ENCODE measurements at places on chromosomes 2 and 18.

GRCh38 chr2:129803032-129803431, 176.4 kb upstream of the RAB6C start:
- H3K27ac ChIP-seq, result no peak overlapping the region
- no peak for DNase-seq
- H3K4me1 ChIP-seq, result peaks cover 12% of the 10 kb centered on the region

GRCh38 chr18:34726286-34727004, 16.3 kb downstream of the DTNA start:
- H3K27me3 ChIP-seq, result no peaks in the 10 kb centered on the region
- H3K27ac ChIP-seq, result no peak overlapping the region
- DNase-seq, result no peak
- peaks cover 1% of the 10 kb centered on the region for H3K4me1 ChIP-seq

GRCh38 chr2:83002706-83003105, 1456.4 kb downstream of the SUCLG1 start:
- H3K36me3 ChIP-seq, result no peaks in the 10 kb centered on the region
- DNase-seq, result no peak
- H3K27ac ChIP-seq, result no peak overlapping the region
- no peaks in the 10 kb centered on the region for H3K27me3 ChIP-seq
- peaks cover 4% of the 10 kb centered on the region for H3K4me1 ChIP-seq

GRCh38 chr2:162333968-162334367, 10.0 kb upstream of the GCA start:
- H3K4me3 ChIP-seq, result no peak overlapping the region
- H3K27me3 ChIP-seq, result no peaks in the 10 kb centered on the region
- no peak overlapping the region for H3K27ac ChIP-seq
- H3K36me3 ChIP-seq, result no peaks in the 10 kb centered on the region
- H3K4me1 ChIP-seq, result peaks cover 3% of the 10 kb centered on the region

DNA sequence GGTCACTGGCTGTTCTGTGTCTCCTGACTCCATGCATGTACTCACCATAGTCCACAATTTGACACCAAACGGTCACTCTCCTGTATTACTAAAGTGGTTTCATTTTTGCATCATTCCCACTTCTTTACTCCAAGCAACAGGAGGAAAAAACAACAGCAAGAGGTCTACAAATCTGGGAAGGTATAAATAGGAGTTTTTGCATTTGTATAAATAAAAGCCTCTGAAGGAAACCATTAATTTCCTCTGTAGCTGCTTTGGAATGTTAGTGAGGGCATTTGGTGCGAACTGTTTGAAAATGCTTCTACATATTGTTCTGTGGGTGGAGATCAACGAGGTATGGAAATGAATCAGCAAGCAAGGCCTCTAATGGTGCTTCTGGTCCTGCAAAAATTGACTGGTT, 148.5 kb upstream of the DLX2 start:
- no peak overlapping the region for H3K4me3 ChIP-seq
- no peak overlapping the region for H3K27ac ChIP-seq
- peaks cover 3% of the 10 kb centered on the region for H3K27me3 ChIP-seq

GRCh38 chr2:150742094-150742493, 254.6 kb upstream of the RND3 start:
- H3K4me1 ChIP-seq, result peaks cover 4% of the 10 kb centered on the region
- H3K27me3 ChIP-seq, result no peaks in the 10 kb centered on the region
- H3K27ac ChIP-seq, result no peak overlapping the region
- H3K4me3 ChIP-seq, result no peak overlapping the region
- H3K36me3 ChIP-seq, result no peaks in the 10 kb centered on the region

DNA sequence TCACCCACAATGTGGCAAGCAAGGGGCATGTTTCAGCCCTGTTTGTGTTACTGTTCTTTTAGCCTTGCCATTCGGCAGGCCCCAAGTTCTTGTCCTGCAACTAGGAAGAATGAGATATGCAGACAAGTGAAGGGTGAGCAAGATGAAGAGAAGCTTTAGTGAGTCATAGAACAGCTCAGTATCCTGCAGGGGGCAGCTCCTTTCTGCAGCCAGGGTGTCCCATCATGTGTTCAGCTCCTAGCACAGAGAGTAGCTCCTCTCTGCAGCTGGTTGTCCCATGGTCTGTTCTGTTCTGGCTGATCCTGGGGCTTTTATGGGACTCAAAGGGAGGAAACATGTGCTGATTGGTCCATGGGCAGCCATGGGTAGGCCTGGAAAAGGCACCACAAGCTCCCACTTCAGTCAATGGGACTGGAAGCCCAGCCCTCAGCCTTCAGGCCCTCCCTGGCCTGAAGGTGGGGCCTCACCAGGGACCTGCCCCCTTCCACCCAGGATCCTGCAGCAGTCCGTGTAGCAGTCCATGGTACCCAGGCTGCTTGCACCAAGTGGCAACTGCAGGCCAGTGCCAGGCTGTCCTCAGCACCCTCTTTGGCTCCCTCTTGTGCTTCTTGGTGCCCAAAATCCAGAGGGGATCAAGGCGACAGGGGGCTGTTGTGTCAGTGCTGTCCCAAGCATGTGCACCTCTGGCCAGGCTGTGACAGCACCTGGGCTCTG, 326.4 kb downstream of the NR4A2 start:
- peaks cover 4% of the 10 kb centered on the region for H3K4me1 ChIP-seq
- no peak for DNase-seq
- H3K4me3 ChIP-seq, result no peak overlapping the region
- H3K27me3 ChIP-seq, result no peaks in the 10 kb centered on the region
- no peak overlapping the region for H3K27ac ChIP-seq

- peaks cover 5% of the 10 kb centered on the region for H3K4me1 ChIP-seq
- DNase-seq, result no peak
- H3K27me3 ChIP-seq, result no peaks in the 10 kb centered on the region
Observed at GRCh38 chr18:42025974-42026625, 71.1 kb downstream of the PIK3C3 start.

- no peak overlapping the region for H3K27ac ChIP-seq
- no peaks in the 10 kb centered on the region for H3K4me1 ChIP-seq
- no peak overlapping the region for H3K4me3 ChIP-seq
Observed at GRCh38 chr2:24451805-24452501, 39.1 kb upstream of the NCOA1 start.

DNA sequence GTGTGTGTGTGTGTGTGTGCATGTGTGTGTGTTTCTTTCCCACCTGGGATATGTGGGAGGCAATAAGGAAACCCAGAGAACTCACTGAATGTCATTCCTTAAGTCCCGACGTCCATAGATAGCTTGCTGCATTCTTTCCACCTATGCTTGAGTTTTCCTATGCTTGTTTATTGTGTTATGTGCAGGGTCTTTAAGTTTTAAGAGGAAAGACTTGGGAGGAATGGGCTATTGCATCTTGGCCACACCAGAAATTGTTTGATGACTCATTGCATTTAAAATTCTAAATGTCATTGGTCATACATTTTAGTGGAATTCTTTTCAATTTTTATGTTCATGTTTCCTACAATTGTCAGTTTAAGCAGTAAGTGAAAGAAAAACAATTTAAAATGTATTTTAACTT, 33.7 kb downstream of the STARD6 start:
- H3K36me3 ChIP-seq, result no peaks in the 10 kb centered on the region
- H3K4me3 ChIP-seq, result no peak overlapping the region
- no peak for DNase-seq

GRCh38 chr2:72130659-72131360, 16.9 kb downstream of the CYP26B1 start:
- no peaks in the 10 kb centered on the region for H3K27me3 ChIP-seq
- no peak overlapping the region for H3K4me3 ChIP-seq
- H3K36me3 ChIP-seq, result peaks cover 1% of the 10 kb centered on the region
- no peaks in the 10 kb centered on the region for H3K4me1 ChIP-seq
- H3K27ac ChIP-seq, result no peak overlapping the region

GRCh38 chr2:172513524-172513900, 42.4 kb upstream of the PDK1 start:
- no peak for DNase-seq
- H3K27me3 ChIP-seq, result no peaks in the 10 kb centered on the region
- H3K36me3 ChIP-seq, result peaks cover 18% of the 10 kb centered on the region
- H3K4me1 ChIP-seq, result no peaks in the 10 kb centered on the region
- H3K4me3 ChIP-seq, result no peak overlapping the region

DNA sequence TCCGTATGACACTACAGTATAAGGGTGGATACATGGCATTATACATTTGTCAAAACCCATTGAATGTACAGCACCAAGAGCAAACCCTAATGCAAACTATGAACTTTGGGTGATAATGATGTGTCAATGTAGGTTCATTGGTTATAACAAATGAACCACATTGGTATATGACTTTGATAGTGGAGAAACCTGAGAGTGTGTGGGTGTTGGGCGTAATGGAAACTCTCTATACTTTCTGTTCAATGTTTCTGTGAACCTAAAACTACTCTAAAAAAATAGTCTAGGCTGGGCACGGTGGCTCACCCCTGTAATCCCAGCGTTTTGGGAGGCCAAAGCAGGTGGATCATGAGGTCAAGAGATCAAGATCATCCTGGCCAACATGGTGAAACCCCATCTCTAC, 6.5 kb upstream of the ACTG2 start:
- no peaks in the 10 kb centered on the region for H3K4me1 ChIP-seq
- DNase-seq, result no peak
- H3K27ac ChIP-seq, result no peak overlapping the region
- no peak overlapping the region for H3K4me3 ChIP-seq

DNA sequence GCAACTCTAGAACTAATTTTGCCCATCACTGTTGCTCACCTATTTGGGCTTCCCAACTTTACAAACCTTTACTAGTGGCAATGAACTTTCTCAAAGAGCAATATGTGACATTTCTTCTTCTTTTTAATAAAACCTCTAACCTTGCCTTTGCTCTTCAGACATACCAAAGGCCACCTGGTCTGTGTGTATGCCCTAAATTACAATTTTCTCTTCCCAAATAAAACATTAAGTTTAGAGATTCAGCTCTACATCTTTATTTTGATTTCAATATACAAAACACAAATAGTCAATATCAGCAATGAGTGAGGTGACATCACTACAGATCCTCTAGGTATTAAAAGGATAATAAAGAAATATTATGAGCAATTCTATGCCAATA, 35.1 kb upstream of the MYCN start:
- H3K4me1 ChIP-seq, result no peaks in the 10 kb centered on the region
- DNase-seq, result no peak
- no peak overlapping the region for H3K27ac ChIP-seq

DNA sequence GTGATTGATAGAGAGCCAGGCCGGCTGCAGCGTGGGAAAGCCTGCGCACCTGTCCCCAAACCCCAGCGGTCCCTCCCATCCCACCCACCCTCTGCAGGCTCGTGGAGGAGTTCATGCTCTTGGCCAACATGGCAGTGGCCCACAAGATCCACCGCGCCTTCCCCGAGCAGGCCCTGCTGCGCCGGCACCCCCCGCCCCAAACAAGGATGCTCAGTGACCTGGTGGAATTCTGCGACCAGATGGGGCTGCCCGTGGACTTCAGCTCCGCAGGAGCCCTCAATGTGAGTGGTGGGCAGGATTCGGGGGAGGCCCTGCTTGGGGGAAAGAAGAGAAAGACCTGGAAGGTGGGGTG, 48.9 kb upstream of the ALPP start:
- no peak for DNase-seq
- H3K36me3 ChIP-seq, result no peaks in the 10 kb centered on the region
- no peak overlapping the region for H3K4me3 ChIP-seq
- no peaks in the 10 kb centered on the region for H3K27me3 ChIP-seq

DNA sequence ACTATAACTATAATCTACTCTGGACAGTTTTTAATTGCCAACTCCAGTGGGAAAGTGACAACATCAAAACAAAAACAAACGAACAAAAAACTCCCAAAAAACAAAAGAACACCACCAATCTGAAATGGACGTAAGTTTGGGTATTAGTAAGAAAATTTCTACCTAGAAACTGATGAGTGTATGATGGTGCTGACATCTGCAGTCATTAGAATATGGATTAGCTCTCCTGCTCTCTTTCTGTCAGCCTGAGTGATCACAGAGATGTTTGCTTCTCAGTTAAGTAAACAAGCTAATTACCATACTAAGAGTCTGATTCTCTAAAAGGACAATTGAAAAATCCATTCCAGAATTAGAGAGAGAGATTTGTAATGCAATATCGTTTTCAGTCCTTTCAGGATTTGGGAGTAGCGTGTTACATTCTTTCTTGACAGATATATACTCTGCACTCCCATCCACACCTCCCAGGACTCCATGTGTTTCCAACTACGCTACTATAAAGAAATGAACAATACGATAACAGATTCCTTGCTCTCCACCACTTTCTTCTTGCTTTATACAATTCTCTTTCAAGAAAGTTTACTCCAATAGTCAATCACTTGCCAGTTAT, 1347.4 kb upstream of the PIK3C3 start:
- no peaks in the 10 kb centered on the region for H3K36me3 ChIP-seq
- H3K4me3 ChIP-seq, result no peak overlapping the region
- H3K27me3 ChIP-seq, result no peaks in the 10 kb centered on the region
- peak overlapping the region; percentile 57 for H3K27ac ChIP-seq

DNA sequence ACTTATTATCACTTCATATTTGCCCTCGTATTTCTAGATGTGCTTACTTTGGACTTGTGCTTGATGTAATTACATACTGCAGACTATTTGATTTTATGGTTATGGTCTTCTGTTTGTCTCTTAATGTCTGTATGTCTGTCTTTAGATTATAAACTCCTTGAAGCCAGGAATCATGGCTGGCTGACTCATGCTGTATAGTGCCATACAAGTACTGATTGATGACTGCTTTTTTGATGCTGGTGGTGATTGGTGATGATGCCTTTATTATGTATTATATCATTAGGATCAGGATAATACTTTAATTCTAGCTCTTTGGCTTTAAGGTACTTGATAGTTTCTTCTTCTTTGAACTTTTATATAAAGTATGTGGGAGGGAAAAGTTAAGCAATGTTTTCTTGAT, 17.3 kb downstream of the SMCHD1 start:
- H3K27ac ChIP-seq, result peak overlapping the region; percentile 51
- no peak overlapping the region for H3K4me3 ChIP-seq
- no peaks in the 10 kb centered on the region for H3K27me3 ChIP-seq
- no peaks in the 10 kb centered on the region for H3K4me1 ChIP-seq
- no peak for DNase-seq

DNA sequence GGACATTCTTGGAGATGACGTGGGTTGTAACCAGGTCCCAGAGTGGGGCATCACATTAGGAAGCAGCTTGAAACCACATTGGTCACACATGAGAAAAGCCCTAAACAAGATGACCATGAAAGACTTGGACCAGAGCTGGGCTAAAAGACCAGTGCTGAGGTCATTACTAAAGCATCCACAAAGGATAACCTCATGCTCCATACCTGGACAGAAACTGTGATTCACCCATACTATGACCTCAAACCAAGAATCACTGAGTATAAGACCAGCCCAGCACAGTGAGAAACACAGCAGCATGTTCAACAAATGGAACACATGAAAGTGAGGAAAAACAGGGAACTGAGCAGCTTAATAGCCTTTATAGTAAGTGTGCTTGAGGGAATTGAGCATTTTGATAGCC, 635.5 kb upstream of the NETO1 start:
- H3K4me1 ChIP-seq, result peaks cover 6% of the 10 kb centered on the region
- H3K36me3 ChIP-seq, result no peaks in the 10 kb centered on the region
- H3K4me3 ChIP-seq, result no peak overlapping the region
- H3K27ac ChIP-seq, result no peak overlapping the region
